ENCODE measurements at places on chromosomes 16 and 17.

- no peak for DNase-seq
These were observed 243.4 kb upstream of the IRX5 start for GRCh38 chr16:54687043-54687899.

DNA sequence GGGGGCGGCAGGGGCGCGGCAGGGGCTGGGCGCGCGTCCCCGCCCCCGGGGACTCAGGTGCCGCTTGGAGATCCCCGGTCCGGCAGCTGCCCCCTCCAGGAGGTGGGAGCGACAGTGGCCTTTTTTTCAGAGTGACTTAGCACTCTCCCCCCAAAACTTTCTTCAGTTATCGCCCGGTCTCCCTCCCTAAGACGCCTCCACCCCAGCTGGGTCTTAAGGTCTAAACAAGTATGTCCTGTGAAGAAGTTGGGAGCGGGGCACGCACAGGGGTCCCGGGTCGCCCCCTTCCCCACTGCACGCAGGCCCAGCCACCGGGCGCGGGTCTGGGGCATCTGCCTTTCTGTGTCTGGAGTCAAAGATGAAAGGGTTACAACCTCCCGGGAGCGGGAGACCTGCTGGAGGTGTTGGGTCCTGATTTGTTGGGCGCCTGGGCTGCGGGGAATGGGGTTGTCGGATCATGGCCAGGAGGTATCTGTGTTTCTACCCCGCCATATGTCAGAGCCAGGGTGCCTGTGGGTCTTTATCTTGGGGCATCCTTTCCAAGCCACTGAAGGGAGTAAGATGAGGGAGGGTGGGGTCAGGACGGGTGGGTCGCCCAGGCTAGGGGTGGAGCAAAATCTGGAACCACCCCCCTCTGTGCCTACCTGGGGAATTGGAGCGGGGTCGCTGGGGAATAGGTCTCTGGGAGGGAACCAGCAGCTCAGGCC is 757 bp downstream of the FMNL1 start:
- no peak for DNase-seq

- DNase-seq = no peak
These were observed 468 bp downstream of the IL4R start for GRCh38 chr16:27314161-27314723.

- no peak for DNase-seq
These were observed 5.7 kb upstream of the MILR1 start for GRCh38 chr17:64443086-64443760.

- DNase-seq = no peak
These were observed 188.9 kb downstream of the CPPED1 start for GRCh38 chr16:12614662-12615278.
